ENCODE measurements at places on chromosomes 12 and 14.

GRCh38 chr12:110862329-110862728, 15.5 kb downstream of the CCDC63 start:
- DNase-seq, result no peak

DNA sequence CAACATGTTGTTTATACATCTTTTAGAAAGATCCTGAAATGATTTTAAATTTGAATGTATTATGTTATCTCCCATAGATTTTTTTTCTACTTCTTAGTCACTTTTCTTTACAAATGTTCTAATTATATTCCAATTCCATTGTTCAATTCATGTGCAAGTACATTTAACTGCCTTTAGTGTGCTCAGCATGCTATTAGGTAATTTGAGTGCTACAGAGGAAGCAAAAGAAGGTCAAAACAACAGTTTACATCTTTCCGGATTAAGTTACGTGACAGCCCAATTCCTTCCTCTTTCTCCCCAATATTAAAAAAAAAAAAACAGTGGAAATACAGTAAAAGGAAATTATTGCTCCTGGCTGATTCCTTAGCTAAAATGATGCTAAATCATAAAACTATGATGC, 98.3 kb downstream of the RTN1 start:
- DNase-seq, result no peak

DNA sequence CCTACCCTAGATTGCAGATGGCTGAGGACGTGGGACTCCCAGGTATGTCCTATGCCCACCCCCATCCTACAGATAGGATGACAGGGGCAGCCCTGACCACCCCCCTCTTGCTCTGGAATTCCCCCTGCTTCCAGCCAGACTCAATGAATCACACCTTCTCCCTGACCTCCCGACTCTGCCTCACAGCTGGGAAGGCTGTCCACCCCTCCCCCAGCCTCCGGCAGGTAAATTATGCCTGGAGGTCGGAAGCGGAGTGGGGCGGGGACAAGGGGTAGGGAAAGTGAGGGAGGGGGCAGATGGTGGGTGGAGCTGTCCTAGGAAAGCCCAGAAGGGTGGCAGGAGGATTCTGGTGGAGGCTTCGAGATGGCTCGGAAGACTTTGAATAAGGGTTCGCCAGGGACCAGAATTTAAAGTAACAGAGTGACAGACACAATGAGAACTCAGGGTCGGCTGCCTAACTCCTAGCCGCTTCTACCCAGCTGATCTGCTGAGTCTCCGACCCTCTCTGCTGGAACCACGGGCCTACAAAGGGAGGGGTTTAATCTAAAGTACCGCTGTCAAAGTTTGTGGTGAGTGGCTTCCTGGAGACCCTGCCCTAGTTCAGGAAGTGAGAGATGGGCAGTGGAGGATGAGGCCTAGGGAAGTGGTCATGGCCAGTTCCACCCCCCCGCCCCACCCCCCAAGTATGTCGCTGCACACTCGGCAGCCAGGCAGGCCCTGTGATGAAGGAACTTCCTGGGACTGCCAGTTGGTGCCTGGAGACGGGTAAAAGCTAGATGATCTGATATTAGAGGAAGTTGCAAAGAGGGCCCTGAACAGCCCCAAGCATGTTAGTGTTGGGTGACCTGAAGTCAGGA, 4.2 kb downstream of the PLEKHG3 start:
- no peak for DNase-seq

DNA sequence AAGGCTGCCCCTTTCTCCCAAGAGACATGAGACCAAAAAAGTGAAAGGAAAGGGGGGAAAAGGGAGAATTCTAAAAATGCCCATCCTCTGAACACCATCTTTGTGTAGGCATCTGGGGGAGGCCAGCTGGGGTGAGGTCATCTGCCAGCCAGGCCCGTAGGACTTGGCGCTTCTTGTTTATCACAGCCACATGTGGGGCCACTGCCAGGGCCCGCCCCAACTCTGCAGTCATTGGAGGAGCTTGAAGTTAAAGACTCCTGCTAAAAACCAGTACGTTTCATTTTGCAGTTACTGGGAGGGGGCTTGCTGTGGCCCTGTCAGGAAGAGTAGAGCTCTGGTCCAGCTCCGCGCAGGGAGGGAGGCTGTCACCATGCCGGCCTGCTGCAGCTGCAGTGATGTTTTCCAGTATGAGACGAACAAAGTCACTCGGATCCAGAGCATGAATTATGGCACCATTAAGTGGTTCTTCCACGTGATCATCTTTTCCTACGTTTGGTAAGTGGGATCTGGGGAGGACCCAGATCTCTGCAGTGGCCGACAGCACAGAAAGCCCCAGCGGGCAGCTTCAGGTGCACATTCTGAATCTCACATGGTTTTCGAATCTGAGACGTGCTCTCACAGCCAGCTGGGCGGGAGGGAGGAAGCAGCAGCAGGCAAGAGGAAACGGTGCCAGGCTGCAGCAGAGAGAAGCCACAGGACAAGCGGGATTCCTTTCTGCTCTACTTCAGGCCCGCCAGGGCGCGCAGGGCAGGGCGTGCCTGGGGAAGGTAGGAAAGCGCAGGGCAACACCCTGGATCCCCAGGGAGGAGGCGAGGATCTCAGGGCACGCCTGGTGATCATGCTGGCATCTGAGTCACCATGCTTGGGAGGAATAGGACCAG, at the start of gene P2RX7:
TSS of gene P2RX7 (plus strand) at position 276 of the 881 bp plus-strand sequence. CDS start at position 371, 95 bp downstream.
- peak; percentile 10 for DNase-seq

- no peak for DNase-seq
Measured at GRCh38 chr14:38208618-38209562, 1.2 kb downstream of the SSTR1 start.

GRCh38 chr14:53354336-53354735, 201.2 kb upstream of the DDHD1 start:
- no peak for DNase-seq

DNA sequence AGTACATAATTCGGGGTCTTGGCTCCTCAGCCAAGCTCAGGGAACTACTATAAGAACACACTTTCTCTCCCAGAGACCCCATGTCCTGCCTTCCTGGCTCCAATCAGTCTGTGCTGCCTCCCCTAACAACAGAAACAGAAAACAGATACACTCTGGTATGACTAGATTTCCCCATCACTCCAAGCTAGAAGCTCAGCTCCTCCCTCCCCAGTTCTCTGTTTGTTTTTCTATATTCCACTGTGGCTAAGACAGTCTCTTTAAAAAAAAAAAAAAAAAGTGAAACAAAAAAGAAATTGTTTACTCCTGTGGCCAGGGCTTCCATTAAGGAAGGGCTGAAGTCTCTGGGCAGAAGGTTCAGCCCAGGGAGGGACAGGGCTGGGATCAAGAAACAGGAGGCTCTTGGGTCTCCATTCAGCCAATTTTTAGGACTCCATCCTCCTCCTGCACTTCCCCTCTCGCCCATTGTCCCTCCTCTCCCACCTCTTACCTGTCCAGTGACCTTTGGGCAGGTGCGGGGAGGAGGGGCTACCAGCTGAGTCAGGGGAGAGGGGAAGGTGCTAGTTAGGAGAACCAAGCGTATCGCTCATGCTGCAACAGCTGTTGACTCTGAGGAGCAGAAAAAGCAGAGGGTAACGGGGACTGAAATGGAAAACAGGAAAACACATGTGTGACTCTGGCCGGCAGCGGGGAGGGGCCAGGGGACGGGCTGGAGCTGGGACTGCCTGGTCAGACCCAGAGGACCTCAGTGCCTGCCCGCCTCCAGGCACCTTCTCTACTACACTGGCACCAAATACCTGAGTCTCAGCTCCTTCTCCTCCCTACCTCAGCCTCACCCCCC, 4.1 kb upstream of the SLC7A7 start:
- DNase-seq, result no peak

DNA sequence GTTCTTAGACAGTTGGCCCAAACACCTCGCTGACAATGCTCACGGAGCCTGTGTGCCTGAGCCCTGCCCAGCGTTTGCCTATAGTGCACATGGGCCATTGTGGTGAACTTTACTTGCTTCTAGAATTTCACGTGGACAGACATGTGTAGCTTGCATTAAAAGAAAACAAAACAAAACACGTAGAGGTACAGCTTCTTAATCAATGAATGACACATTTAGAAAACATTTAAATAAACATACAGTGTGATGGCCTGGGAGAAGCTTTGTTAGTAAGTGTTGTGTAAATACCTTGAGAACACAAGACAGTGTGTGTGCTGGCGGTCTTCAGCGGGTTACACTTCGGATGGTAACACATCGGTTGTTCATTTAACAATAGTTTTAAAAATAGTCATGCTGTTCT, 38.1 kb downstream of the SMOC1 start:
- no peak for DNase-seq

- no peak for DNase-seq
Measured at GRCh38 chr12:54932691-54933090, 51.9 kb downstream of the TESPA1 start.

DNA sequence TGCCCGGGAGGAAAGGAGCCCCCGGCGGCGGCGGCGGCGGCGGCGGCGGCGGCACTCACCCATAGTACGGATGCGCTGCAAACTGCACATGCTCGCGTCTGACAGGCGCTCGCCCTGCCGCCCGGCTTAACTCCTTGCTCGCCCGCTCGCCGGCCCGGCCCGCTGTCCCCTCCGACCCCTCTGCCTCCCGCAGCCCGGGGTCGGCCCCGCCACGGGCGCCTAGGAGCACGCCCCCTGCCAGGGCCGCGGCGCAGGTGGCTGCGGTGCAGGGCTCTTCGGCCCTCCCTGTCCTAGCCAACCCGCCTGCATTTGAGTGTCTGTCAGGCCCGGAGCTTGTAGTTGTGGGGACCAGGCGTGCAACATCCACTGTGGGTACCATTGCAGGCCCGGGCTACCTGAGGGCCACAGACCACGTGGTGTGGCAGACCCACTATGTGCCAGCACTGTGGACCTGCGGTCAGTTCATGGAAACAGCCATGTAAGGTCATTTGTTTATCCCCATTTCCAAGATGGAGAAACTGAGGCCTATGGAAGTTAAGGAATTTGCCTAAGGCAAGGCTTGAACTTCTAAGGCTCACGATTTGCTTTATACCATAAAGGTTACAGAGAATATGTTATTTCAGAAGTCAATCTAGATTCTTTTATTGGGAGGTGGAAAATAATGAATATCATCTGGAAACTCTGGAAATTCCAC, 17.6 kb upstream of the PLEKHH1 start:
- no peak for DNase-seq

- DNase-seq, result no peak
Measured at GRCh38 chr12:57165741-57166140, 18.3 kb upstream of the LRP1-AS start.

DNA sequence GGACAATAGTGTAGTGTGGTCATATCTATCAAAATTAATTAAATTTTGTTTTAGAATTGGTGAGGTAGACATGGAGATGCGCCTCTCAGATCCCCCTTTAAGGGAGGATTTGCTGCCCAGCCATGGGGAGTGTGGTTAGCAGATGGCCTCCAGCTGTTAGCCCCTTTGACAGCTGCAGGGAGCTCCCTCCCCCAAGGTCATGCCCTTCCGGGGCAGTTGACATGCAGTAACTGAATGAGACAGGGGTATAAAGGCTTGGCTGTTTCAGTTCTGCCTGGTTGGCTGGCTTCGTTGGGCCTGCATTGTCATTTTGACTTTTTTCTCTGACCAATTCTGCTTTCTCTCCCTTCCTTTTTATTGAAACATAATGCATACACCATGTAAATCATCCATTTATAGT, 291.5 kb upstream of the SRRM4 start:
- no peak for DNase-seq

DNA sequence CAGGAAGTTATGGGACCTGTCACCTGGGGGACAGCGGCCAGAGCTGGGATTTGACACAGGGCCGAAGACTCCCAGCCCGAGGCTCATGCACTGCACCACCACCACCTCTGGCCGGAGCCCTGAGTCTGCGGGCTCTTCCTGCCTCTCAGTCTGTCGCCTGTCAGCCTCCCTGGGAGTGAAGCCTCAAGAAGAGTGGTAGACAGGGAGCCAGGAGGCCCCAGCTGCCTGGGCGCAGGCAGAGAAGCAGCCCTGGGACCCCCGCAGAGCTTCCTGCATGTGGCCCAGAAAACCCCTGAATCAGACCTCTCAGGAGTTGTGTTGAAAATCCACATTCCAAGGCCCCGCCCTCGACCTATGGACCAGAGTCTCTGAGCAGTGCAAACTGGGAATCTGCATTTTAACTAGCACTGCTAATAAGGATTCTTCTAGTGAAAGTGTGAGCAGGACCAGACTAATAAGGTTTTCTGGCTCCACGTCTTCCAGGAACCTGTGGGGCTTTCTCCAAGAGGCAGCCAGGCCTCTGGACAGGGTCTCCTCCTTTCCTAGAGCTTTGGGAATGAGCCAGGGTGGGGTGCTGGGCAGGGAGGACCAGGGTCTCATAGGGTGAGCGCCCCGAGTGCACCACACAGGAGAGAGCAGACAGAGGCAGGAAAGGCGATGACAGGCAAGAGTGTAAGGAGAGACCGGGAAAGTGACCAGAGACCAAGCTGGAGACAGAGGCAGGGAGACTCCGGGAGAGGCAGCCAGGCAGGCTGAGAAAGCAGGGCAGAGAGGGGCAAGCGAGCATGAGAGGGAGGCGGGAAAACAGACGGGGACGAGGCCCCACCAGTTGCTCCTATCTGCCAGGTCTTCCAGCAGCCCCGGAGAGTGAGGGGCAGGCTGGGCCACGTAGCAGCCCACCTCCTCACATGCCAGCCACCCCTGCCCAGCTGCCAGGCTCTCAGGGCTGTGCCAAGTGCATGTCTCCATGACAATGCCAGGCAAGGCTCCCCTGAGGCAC, 112.4 kb downstream of the BCL11B start:
- DNase-seq, result no peak

DNA sequence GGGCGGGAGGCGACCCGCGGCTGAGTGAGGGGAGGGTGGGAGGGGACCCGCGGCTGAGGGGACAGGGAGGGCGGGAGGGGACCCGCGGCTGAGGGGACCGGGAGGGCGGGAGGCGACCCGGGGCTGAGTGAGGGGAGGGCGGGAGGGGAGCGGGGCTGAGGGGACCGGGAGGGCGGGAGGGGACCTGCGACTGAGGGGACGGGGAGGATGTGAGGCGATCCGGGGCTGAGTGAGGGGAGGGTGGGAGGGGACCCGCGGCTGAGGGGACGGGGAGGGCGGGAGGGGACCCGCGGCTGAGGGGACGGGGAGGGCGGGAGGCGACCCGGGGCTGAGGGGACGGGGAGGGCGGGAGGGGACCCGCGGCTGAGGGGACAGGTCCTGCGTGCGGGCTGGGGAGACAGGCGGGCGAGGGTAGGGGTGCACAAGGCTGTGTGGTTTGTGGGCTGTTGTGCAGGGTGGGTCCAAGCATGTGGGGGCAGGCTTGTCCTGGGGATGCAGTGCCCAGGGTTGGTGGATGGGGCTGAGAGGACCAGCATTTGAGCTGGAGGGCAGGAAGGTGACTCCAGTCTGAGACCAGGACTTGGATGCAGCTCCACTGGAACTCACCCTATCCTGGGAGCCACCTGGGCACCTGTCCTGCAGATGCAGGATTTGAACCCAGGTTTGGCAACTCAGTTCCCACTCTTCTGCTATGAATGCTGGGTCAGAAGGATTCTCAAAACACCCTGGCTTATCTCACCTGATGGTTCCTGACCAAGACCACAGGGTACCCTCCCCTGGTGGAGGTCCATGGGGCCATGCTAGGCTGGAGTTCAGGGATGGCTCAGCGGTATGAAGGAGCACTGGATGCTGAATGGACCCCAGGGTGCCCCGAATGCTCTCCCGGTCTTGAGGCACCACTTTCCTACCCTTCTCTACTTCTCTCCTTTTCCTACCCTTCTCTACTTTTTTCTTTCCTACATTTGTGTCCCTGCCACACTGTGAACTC, 9.4 kb downstream of the PLD4 start:
- DNase-seq, result no peak
